GM10248 (cell line): ENCODE measurements at places on chromosomes 5 and 9.

DNA sequence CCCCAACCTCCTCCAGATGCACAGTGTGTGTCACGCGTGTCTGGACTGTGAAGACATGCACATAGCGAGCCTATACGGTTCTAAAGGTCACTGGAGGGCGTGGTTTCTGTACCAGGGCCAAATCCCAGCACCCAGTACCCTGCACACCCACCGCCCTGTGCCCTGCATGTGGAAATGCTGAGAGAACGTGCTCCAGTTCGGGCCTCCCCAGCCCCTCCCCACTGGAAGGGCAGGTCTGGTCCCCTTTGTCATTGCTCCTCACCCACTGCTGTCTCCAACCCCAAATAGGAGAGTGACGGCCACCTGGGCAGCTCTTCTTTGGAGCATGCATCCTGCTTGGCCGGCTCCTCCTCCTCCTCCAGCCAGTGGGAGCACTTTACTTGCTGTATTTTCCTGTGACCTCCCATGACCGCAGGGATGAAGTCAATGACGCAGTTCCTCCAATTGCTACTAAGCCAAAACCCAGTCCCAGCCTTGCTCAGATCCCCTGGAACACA is 116.7 kb downstream of the WNK2 start:
- peak; percentile 11 for DNase-seq

GRCh38 chr9:72817413-72817812 is 135.4 kb downstream of the ALDH1A1 start:
- DNase-seq, result no peak

DNA sequence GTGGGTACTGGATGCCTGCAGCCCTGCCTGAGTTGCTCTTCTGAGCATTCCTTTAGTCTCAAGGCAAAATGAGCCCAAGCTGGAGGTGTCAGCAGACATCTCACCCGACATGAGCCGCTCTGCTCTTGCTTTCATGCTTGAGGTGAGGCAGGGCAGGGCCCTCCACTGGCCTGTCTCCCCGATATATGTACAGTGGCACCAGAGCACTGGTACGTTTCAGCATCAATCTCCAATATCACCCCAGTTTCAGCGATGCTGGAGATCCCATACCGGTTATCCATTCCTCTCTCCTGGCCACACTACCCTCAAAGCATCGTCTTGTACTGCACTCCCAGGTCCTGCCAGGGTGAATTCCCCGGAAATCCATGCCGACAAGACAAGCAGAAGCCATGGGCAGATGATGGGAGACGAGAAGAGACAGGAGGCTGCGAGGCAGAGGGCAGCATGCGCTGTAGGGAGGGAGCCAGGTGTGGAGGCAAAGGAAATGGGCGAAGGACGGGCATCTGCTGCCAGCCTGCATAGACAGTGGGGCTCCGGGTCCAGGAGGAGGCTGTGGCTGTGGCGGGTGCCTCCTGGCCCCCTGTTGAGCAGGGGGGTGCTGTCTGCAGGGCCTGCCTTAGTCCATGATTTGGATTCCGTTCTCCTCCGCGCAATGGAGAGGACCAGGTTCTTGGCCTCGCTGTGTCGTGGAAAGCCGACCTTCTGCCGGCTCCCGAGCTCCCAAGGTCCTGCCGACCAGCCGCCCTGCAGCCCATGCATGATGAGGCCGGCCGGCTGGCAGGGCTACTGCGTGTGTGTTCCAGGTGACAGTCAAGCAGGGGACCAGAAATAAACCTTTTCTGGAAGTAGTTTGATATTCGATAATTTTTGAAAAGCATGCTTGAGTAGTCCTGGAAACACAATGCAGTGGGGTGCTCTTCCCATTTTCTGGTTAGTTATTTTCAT is 152.2 kb upstream of the IRX2 start:
- no peak for DNase-seq

DNA sequence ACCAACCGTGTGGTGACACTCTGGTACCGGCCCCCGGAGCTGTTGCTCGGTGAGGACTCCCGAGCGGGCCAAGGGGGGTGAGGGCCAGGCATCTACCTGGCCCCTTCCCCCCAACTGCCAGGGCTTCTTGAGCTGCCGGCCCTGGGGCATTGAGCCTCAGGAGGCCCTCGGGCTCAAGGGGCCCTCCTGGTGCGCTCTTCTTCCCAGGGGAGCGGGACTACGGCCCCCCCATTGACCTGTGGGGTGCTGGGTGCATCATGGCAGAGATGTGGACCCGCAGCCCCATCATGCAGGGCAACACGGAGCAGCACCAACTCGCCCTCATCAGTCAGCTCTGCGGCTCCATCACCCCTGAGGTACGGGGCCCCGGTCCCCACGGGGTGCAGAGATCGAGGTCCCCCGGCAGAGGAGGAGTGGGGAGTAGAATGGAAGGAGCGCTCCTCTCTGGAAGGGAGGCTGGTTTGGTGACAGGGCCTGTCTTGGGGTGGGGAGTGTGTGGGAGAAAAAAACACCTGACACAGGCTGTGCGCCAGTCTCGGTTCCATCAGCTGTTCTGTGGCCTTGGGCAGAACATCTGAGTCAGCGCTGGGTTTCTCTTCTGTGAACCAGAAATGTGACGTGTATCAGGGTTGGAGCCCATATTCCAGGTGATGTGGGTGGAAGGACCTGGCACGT is 2.6 kb downstream of the CDK9 start:
- no peak for DNase-seq

- peak; percentile 35 for DNase-seq
Measured at GRCh38 chr5:126998201-126998631, 32.1 kb downstream of the MARCHF3 start.

GRCh38 chr5:143030349-143030748 is 260.2 kb downstream of the ARHGAP26 start:
- DNase-seq, result no peak

DNA sequence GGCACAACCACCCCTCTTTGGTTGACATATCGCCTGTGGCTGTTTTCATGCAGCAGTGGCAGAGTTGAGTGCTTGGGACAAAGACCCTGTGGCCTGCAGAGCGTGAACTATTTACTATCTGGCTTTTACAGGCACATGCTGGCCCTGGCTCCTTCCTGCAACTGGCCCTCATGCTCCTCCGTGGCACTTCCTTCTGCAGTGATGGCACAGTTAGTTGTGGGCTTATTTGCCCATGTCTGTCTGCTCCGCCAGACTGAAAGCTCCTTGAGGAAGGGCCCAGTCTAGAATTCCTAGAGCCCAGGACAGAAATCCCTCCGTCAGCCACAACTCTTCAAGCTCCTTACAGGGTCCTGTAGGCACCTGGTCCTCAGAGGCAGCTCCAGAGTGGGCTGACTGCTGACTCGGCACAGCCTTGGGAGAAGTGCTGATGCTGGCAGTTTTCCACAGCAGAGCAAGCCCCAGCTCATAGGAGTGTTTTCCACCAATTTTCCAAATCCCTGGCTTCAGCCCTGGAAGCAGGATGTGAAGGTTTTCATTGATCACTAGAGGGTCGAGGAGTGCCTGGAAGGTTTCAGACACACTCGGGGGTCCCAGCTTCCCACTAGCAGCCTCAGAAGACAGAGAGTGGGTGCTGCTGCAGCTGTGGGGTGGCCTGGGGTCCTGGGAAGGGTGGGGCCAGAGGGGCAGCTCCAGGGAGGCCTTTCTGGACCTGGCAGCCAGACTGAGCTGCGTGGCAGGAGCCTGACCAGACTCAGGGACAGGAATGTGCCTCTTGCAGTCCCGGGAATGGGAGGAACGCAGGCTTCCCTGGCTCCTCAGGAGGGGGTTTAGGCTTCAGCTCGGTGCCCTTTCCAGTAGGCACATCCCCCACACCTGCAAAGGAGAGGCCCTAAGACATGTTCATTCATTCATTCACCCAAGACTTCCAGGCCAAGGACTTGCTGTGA is 56.5 kb upstream of the ANGPTL2 start:
- no peak for DNase-seq

DNA sequence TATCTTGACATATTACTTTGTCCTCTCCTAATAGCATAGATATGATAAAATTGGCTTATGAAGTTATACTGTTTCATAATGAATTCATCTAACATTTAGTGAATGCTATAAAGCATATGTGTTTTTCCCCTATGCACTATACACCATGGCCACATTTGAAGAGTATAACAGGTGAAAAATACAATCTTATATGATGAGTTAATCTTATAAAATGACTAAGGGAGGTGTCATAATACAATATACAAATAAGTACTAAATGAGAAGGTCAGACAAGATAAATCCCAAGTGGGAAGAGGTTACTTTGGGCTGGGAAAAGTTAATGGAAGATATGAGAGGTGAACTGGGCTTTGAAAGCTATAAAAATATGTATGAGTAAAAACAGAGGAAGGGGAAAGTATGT is 174.4 kb downstream of the PCSK1 start:
- DNase-seq, result no peak

GRCh38 chr5:125348221-125348692 is 601.8 kb upstream of the ZNF608 start:
- DNase-seq, result no peak

DNA sequence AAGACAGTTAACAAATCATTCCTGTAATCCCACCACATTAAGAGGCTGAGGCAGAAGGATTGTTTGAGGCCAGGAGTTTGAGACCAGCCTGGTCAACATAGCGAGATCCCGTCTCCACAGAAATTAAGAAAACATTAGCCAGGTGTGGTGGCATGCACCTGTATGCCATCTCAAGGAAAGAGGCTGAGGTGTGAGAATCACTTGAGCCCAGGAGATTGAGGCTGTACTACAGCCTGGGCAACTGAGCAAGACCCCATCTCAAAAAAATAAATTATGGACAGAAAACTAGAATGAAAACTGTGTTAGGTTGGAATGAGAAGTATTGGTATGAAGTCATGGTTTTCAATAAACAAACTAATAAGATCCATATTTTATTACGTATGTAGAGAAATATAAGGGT is 23.0 kb upstream of the AK3 start:
- DNase-seq, result no peak

GRCh38 chr5:134550271-134551214 is 25.1 kb downstream of the JADE2 start:
- DNase-seq, result no peak

DNA sequence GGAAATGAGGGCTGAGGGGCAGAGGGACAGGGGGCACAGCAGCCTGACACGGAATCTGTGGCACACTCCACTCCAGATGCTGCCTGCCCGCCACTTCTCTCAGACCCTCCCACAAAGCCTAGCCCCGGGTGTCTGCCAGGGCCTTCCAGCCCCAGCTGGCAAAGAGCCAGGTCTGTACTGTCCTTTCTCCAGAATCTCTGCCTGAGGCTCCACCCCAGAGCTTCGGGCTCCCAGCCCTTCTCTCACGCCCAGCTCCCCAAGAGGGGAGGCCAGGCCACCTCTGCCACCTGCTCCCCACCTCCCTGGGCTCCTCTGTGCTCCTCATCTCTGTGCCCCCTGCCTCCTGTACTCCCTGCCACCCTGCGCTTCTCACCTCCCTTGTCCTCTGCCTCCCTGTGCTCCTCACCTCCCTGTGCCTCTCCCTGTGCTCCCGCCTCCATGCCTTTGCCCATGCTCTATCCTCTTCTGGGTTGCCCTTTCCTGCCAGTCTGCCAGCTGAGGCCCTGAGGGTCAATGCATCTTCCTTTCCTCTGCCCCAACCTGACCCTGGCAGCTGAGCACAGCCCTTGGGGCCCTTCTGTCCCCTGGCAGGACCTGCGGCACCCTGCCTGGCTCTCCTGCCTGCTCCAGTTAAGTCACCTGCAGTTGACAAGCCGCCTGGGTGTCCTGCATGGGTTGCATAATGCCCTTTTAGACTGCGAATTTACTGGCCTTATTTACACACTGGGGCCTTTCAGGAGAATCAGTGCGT is 36.4 kb downstream of the RASGEF1C start:
- DNase-seq, result peak; percentile 9

- DNase-seq, result peak; percentile 24
Measured at GRCh38 chr9:104927216-104927911, 591 bp downstream of the ABCA1 start.

DNA sequence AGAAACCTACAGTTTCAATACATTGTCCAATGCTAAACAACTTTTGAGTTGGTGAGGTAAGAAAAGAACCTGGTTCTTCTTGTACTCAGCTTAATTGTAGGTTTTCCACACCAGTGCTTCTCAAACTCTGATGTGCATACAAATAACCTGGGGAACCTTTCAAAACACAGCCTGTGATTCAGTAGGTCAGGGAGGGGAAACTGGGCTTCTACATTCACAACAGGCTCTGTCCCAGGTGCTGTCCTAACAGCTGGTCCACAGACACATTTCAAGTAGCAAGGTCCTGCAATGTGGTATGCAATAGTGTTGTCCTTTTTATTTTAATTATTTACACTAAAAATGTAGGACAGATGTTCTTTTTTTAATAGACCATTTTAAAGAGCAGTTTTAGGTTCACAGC is 47.4 kb upstream of the SNCAIP start:
- DNase-seq, result no peak

GRCh38 chr9:89036891-89037290 is 45.6 kb downstream of the S1PR3 start:
- no peak for DNase-seq

DNA sequence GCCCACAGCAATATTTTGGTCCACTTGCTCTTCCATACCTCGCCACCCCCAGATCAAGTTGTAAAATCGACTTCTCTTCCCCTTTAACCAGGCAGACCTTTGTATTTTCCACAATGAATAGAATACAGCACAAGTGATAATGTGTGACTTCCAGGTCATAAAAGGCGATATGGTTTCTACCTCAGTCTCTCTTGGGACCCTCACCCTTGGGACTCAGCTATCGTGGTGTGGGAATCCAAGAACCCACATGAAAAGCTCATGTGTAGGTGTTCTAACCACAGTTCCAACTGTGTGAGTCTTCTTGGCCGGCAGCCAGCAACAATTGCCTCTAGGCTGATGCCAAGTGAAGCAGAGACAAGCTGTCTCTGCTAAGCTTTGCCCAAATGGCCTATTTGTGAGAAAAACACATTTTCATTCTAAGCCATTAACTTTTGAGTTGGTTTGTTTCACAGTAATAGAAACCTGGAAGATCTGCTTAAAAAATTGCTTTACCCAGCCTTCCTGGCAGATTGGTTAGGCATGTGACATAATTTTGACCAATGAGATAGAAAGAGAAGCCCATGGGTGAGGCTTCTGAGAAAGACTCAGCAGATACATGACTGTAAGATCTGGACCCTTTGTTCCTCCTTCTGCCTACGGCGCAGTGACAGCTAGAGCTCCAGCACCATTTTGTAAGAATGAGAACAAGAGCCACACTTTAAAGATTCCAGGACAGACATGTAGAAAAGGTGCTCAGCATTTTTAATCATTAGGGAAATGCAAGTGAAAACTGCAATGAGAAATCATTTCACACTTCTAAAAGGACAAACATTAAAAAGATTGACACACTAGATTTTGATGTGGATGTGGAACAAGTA is 18.3 kb upstream of the MLLT3 start:
- DNase-seq, result peak; percentile 40

- DNase-seq, result no peak
Measured at GRCh38 chr9:113152699-113153098, 1.9 kb downstream of the SLC31A2 start.

- DNase-seq, result no peak
Measured at GRCh38 chr5:2741956-2742355, 9.5 kb downstream of the IRX2 start.

DNA sequence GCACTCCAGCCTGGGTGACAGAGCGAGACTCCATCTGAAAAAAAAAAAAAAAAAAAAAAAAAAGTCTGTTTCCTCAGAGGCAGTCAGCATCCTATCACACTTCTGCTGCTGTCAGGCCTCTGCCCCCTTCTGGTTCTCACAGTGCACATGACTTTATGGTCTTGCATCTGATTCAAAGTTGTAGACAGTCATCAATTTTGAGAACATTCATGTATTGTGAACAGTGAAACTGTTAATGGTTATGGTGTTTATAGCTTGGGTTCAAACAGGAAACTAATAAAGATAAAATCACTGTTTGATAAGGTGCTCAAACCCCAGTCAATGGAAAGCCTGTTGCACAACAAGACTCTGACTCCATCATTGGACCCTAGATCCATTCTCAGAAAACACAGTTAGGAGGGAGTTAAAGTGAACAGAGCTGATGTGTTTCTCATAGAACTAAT is 61.4 kb downstream of the FOXD1 start:
- DNase-seq, result no peak

- DNase-seq, result no peak
Measured at GRCh38 chr9:110543631-110544051, 35.9 kb downstream of the SVEP1 start.
